ENCODE measurements at places on chromosomes 13 and 19. TPM values are rescaled to one million over a fixed set of nuclear protein-coding genes. Genes with fewer than 3 reads are reported as not detected.

UQCRFS1 gene
- 39.0 TPM for total RNA-seq

ADGRE1 gene
- not detected for total RNA-seq

CD79A gene
- total RNA-seq, result 0.99 TPM

ZNF284 gene
- 2.0 TPM for total RNA-seq

LAMP1 gene
- 147 TPM for total RNA-seq

NLRP7 gene
- not detected for total RNA-seq

STOML3 gene
- not detected for total RNA-seq

CGB5 gene
- total RNA-seq, result not detected

CACTIN gene
- total RNA-seq, result 28.6 TPM

TNFAIP8L1 gene
- total RNA-seq, result 5.8 TPM

CYP2B6 gene
- not detected for total RNA-seq

IGLON5 gene
- total RNA-seq, result not detected

KLF2 gene
- total RNA-seq, result 29.4 TPM

TPGS1 gene
- total RNA-seq, result 74.5 TPM

ZNF823 gene
- 9.1 TPM for total RNA-seq

SHISA7 gene
- not detected for total RNA-seq

KCTD12 gene
- 151 TPM for total RNA-seq

CEACAM19 gene
- 4.8 TPM for total RNA-seq

ZIC2 gene
- not detected for total RNA-seq

TMEM150B gene
- 12.4 TPM for total RNA-seq

SYCN gene
- not detected for total RNA-seq

C19orf38 gene
- 3.1 TPM for total RNA-seq

FSD1 gene
- not detected for total RNA-seq

PLA2G4C gene
- 3.8 TPM for total RNA-seq

PRODH2 gene
- not detected for total RNA-seq

SMG9 gene
- total RNA-seq, result 19.3 TPM

FFAR3 gene
- 0.13 TPM for total RNA-seq

PRR36 gene
- not detected for total RNA-seq

NCAN gene
- total RNA-seq, result not detected

CEBPA gene
- 8.6 TPM for total RNA-seq

DAND5 gene
- 0.35 TPM for total RNA-seq

HCN2 gene
- 0.16 TPM for total RNA-seq

C3 gene
- total RNA-seq, result 724 TPM

CLIP3 gene
- total RNA-seq, result 66.2 TPM

ZNF471 gene
- 10.9 TPM for total RNA-seq

CDX2 gene
- not detected for total RNA-seq

SMIM24 gene
- total RNA-seq, result not detected

ERF gene
- 37.3 TPM for total RNA-seq

ZNF681 gene
- 0.78 TPM for total RNA-seq

Measured in gastroesophageal sphincter (tissue), 4 donors.